ENCODE measurements at places on chromosomes 6 and 20.

DNA sequence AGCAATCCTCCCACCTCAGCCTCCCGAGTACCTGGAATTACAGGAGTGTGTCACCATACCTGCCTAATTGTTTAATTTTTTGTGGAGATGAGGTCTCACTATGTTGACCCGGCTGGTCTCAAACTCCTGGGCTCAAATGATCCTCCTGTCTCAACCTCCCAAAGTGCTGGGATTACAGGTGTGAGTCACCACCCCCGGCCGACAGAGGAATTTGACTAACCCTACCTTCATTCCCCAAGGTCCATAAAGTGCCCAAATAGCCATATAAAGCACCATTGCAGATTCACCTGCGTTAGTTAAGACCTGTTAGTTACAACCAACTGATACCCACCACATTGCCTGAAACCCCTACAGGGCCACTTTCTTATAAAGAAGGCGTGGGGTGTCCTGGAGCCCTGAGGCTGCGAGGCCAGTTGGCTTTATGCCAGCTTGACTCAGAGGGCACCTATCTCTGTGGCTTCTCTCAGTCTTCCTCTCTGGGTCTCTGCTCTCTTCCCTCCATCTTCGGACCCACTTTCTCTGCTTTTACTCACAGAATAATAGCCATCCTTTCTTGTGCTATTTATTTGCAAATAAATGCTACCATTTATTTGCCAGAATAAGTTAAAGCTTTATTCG is 65.6 kb downstream of the SLC2A10 start:
- no peak for DNase-seq

GRCh38 chr6:35214869-35215664 is 1.3 kb downstream of the SCUBE3 start:
- DNase-seq, result no peak

DNA sequence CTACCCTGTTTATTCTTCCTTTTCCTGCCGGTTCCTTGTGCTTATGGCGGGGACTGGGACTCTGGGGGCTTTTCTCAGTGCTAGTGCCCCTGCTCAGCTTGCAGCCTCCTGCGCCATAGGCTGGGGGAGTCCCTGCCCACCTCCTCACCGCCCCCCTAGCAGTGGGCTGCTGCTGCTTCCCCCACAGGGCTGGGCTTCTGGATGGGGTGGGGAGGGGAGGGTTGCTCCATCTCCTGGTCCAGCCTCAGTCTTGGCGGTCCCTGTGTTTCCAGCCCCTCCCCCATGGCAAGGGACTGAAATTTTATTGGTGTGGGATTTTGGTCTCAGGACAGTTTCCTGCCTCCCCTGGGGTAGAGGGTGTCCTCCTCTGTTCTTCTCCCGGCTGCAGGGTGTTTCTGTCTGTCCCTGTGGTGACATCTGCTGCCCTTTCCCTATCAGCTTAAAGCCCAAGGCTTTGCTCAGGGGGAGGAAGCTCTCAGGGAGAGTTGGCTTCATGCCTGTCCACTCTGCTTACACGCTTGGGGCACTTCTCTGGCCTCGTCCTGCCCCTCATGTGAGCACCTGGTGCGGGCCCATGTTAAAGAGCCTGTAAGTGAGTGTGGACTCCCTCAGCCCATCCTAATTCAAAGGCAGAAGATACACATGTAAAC is 100.6 kb downstream of the HIVEP1 start:
- DNase-seq, result no peak

DNA sequence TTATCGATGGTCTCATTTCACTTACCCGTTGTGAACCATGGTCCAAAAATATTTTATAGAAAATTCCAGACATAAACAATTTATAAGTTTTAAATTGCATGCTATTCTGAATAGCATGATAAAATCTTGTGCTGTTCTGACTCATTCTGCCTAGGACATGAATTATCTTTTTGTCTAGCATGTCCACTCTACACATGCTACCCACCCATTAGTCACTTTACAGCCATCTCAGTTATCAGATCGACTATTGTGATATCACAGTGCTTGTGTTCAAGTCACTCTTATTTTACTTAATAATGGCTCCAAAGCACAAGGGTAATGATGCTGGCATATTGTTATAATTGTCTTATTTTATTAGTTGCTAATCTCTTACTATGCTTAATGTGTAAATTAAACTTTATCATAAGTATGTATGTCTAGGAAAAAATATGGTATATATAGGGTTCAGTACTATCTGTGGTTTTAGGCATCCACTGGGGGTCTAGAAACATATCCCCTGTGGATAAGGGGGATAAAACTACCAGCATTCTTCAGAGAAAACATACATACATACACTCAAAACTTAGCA is 252.0 kb upstream of the HTR1E start:
- no peak for DNase-seq

DNA sequence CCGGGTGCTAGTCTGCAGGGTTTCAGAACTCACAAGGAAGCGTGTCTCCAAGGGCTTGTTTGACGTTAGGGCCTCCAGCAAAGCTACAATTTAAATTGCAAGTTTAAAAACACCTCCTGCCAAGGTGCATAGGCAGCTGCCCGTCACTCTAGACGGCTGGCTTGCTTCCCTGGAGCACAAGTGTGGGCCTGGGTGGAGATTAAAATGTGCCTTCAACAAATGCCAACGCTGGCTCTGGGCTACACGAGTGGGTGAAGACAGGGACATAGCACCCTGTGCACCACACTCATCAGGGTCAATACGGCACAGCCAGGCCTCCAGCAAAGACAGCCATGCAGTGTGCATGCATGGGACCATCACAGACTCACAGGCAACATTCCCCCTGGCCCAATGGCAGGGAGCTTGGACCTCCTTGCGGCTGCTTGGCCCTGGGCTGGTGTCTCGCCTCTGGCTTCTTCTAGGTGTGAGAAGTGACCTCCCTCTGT is 48.4 kb upstream of the FRMD1 start:
- no peak for DNase-seq

DNA sequence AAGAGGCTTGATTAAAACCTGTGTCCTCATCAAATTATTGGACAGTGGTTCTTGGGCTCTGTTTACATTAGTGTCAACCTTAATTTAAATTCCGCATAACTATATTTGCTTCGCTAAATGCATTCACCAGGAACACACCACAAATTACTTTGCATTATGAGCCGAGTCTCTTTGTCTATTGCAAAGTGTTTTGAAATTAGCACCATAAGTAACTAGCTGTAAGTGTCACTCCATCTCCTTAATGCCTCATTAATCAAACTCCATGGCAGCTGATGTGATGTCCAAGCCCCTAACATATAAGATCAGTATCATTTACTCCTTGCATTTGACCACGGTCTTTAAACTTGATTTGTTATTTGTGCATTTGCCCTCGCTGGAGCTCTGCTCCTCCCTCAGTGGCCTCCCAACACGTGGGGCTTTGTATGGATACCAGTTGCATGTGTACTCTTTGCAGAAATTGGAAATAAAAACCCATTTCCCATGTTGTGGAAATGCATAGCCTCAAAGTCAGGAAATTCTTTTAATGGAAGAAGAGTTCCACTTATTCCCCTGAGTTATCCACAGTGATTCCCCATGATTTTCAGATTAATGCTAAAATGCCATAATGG is 24.6 kb downstream of the FOXA2 start:
- DNase-seq, result no peak

DNA sequence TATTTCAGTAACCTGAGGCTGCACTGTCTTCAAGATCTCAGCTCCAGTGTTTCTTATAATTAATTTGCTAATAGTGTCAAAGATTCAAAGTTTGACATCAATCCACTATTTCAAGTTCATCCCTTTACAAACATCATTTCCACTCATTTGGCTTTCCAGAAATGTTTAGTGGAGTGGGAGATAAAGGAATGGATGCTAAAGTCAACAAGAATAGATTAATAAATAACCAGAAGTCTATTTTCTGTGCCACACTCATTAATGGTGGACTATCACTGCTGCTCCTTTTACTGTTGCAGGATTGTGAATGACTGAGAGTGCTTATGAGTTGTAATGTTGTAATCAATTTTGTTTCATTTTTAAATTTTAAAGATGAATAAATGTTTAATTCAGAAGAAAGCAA is 28.4 kb upstream of the EPM2A start:
- DNase-seq, result no peak

DNA sequence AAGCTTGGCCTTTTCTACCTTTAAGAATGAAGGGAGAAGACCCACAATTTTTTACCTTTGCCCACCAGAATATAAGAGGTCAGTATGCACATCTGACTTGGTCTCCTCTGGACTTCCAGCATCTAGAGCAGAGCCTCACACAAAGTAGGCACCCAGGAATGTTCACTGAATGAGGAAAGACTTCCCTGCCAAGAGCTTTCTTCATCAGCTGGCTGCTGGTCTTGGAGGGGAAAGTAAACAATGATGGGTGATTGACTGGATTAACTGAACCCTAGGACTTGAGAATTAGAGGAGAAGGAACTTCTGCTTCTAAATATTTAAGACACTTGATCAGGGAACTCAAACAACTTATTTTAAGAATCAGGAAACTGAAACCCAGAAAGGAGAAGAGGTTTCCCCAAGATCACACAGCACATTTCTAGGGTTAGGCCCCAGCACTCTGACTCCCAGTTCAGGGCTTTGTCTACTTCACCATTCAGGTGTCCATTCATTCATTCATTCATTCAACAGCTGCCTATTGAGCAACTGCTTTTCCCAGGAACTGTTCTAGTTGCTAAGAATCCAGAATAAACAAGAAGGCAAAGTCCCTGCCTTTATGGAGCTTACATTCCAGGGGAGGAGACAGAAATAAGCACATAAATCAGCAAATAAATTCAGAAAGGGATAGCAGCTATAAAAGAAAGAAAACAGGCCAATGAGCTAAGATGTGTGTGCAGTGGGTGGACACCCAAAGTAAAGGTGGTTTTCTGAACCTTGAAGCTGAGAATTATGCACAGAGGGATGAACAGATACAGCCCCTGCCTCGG is 216.9 kb upstream of the LRFN2 start:
- no peak for DNase-seq

DNA sequence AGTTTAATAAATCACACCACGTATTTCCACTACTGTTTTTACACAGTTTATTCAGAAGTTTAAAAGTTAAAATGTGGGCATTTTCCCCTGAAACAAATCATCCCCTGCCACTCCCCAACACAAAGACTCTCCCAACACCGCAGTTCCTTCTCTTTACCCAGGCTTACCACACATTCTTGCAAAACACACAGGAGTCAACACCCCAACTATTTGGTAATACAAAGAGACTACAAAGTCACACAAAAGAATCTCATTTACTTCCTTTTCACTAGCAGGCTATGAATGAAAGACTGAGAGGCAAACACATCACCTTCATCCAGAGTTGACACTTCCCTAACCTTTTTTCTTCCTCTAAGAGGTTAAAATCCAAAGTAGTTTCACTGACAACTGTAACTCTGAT is 51.1 kb downstream of the KCTD20 start:
- DNase-seq, result no peak

- DNase-seq, result no peak
Observed at GRCh38 chr6:162887981-162888689, 160.4 kb downstream of the PACRG start.

DNA sequence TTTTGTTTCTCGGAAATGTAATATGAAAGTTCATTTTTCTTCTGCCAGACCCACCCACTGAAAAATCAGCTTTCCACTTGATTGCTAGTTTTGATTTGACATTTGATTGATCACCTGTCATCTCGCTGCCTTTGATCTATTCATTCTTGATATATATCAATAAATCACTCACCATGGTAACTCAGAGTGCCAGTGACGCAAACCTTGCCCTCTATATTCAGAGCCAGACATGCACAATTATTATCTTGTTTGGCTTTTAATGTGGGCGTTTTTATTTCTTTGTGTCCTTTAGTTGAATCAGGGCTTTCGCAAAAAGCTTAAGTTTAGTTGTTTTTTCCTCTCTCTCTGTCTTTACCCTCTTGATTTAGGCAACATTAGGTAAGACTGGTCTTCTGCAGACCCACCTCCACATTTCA is 2.0 kb downstream of the TSHZ2 start:
- DNase-seq, result no peak

GRCh38 chr20:21569586-21569985 is 55.7 kb upstream of the NKX2-2 start:
- no peak for DNase-seq

DNA sequence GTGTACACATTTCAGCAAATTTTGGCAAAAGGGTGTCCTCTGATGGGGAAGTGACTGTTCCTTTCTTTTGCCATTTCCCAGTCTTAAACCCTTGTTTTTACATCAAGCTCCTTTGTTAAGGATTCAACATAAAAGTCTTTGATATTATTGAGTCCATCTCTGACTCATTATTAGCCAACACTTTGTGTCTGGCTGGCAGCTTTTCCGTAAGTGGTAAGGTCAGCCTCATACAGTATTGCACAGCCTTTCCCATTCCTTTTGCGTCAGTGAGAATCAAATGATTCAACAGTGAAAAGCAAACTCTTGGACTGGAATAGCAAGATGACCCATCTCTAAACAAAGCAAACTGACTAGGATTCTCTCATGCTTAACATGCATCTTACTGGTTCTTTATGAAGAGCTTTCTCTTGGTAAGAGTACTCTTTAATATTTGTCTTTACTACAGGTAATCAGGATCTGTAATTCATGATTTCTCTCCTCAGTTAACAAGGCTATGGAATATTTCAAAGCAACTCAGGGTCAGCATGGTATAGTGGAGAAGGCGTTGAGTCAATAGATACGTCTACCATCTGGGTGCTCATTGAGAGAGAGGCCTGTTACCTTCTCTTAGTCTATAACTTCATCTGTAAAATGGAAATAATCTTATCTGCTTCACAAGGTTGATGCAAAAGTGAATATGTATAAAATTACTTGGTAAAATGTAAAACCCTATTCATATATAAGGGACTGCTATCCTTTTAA is 183.6 kb downstream of the PRL start:
- DNase-seq, result no peak

GRCh38 chr6:122692175-122692598 is 82.0 kb downstream of the PKIB start:
- no peak for DNase-seq

DNA sequence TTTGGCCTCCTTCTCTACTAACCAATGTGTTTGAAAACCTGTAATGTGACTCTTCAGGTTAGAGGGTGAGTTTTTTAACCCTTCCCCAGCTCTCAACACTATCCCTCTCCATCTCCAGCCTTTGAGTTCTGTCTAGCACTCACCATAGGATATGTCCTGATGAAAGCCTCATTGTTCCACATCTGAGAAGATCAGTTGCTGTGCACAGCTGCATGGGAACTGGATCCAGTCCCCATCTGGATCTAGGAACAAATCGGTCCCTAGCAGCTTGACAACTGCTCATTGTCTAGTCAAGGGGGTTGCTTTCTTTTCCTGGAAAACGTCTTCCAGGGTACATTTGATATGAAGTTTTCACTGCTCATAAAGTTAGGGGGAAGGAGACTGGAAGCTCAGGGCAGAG is 45.4 kb upstream of the AGPAT4 start:
- no peak for DNase-seq

GRCh38 chr6:16274885-16275589 is 36.6 kb downstream of the GMPR start:
- no peak for DNase-seq

GRCh38 chr20:44449864-44450263 is 25.8 kb upstream of the TTPAL start:
- DNase-seq, result no peak

- no peak for DNase-seq
Observed at GRCh38 chr6:51640021-51640420, 447.4 kb downstream of the PKHD1 start.

GRCh38 chr6:104166055-104166668 is 693.6 kb downstream of the HACE1 start:
- DNase-seq, result no peak

Measured in NCI-H2227 treated with DMSO at 0.1 percent for 48 hours (cell line).